ENCODE measurements at places on chromosomes 13 and 19.

GRCh38 chr19:35665604-35666003, 713 bp upstream of the UPK1A start:
- DNase-seq: no peak

DNA sequence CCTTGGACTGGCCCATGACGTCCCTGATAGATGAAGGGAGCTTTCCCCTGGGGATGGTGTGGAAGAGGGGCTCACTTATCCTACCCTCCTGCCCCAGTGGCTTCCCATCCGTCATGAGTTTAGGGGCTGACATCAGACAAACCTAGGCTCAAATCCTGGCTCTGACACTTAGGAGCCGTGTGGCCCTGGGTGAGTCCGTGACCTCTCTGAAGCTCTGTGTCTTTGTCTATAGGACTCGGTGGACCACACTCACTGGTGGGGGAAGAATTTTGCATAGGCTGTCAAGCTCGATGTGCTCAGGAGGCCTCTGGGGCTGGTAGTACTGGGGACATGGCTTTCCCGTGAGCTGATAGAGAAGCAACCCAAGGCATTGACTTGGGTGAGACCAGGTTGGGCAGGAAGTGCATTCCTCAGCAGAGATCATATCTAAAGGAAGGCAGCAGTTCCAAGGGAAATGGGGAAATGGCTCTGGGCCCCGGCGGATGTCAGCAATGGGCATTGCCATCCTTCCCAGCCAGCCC, 17.4 kb upstream of the AP1M2 start:
- DNase-seq: no peak

DNA sequence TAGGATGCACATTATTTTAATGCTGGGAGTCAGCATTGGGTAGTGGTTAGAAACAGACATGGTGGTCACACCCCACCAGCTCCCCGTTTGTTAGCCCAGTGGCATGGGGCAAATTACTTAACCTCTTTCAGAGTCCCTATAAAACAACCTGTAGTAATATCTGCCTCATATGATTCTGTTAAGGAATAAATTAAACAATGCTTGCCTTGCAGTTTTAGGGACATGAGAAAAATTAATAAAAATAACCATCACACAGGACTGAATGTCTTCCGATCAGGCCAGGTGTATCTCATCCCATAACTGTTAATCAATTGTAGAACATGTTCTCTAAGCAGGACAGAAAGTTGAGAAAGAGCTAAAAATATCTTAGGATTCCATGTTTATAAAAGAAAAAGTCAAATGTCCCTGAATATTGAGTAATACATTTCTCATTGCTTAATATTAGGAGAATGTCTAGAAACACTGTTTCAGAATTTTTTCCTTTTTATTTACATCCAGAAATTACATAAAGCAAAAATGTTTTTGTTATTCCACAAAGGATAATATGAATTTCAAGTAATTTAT, 196.5 kb downstream of the GPC6 start:
- DNase-seq: no peak

- DNase-seq: peak; percentile 66
These were observed 26.5 kb downstream of the NUMBL start for GRCh38 chr19:40663695-40664692.
